ENCODE measurements at places on chromosomes 13 and 19.

DNA sequence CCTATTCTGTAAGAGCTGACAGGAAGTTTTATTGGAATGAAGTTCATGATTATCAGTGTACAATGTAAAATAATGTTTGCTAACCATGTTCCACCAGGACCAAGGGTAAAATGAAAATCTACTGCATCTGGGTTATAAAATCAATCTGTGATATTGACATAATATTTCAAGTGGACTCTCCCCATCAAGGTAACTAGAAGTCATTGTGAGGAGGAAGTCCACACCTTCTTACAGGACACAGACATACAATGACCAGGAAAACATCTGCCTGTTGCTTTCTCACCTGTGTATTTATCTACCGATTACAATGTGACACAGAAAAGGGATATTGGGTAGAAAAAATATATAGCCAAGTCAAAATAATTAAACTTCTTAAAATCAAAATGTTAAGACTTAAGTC lies 140.7 kb upstream of the RFC3 start:
- DNase-seq: no peak

DNA sequence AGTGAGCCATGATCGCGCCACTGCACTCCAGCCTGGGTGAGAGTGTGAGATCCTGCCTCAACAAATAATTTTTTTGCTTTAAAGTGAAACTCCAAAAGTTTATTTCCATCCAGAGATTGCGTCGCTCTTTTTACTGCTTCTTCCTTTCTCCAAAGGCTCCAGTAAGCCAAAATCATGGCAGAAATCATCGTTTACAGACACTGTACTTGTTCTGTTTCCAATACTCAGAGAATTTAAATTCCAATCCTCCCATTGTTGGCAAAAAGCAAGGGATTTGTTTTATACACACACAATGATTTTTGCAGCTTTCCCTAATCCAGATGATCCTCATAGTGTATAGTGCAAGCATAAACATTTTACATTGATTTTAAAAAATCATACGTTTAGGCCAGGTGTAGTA lies 15.3 kb downstream of the FBXO27 start:
- no peak for DNase-seq

GRCh38 chr19:38015761-38016160 lies 108.8 kb downstream of the SIPA1L3 start:
- DNase-seq: no peak

DNA sequence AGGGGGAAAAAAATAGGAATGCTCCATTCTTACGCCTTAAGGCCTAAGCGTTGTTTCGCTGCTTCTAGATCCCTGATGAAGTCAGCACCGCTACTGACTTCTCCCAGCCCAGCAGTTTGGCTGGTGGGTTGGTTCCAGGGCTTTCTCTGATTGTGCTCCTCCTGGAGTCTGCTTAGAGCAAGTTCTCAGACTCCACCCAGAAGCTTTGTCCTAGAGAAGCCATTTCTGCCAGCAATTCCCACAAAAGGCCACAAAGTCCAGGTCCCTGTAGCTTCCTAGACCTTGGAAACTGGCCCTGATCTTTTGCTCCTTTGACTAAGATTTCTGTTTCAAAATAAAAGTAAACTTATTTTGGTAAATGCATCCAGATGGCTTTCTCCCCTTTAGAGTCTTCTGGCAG lies 65.4 kb downstream of the KCTD12 start:
- no peak for DNase-seq

DNA sequence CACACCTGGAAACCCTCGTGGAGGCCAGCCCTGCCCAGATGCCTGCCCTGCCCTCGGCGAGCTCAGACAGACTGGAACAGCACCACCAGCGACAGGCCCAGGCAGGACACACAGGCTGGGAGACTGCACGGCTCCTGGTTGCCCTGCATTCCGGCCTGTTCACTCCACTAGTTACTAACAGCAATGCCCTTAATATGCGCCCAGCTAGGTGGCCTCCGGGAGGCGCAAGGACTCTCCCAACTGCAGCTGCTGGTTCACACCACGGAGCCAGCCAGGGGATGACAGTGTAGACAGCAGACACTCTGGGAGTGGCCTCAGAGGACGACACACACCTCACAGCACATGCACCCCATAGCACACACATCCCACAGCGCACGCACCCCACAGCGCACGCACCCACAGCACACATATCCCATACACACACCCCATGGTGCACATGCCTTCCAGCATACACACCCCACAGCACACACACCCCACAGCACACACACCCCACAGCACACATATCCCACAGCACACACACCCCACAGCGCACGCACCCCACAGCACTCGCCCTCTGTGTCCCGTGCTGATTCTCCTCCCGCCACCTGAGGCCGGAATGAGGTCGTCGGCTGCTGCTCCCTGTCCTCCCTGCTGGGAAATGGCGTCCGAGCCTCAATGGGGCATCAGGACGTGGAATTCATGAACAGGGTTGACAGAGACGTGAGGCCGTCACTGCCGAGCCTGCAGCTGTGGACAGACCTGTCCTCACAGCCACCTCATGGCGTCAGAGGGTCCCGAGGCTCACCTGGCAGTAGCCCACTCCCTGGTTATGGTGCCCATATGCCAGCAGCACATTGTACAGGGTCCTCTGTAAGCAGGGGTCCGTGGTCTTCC lies 13.6 kb downstream of the GRTP1 start:
- DNase-seq: no peak

- no peak for DNase-seq
These were observed 71.3 kb downstream of the CEBPG start for GRCh38 chr19:33444562-33445441.

DNA sequence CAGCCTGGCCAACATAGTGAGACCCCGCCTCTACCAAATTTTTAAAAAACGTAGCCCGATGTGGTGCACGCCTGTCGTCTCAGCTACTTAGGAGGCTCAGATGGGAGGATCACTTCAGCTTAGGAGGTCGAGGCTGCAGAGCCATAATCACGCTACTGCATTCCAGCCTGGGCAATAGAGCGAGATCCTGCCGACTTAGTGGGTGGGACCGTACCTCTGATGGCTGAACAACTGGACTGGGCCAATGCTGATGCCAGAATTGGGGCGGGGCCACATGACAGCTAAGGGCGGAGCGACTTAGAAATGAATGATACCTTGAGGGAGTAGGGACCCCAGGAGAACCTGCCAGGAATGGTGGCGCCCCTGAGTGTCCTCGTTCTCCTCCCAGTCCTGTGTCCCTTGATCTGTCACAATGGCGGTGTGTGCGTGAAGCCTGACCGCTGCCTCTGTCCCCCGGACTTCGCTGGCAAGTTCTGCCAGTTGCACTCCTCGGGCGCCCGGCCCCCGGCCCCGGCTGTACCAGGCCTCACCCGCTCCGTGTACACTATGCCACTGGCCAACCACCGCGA lies 3.6 kb downstream of the LTBP4 start:
- no peak for DNase-seq

GRCh38 chr13:97122381-97122996 lies 99.6 kb upstream of the MBNL2 start:
- no peak for DNase-seq

DNA sequence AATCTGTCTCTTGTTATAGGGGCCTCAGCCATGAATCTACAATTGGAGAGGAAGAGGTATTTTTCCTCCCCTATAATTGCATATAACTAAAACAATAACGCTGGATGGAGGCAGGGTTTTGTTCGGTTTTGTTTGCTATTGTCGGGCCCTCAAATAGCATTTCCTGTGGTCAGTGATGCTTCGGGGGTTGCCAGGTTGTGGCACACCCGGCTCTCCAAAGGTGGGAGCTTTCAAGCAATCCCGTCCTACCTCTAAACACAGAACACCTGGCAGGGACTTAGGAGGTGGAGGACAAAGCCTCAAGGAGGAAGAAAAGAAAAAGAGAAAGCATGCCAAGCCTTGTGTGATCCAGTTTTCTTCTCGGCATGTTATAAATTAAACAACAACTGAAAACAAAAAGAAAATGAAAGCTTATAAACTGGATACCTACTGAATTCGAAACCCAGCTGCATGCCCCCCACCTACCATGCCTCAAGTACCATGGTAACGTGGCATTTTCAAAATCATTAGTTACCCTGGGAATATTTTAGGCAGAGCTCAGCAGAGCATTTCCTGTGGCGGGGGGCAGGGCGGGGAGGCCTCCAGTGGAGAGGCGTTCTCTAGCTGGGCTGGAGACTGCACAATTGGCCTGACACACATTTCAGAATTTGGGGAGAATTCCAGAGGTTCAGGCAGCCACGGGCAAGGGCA lies 213.8 kb downstream of the DCLK1 start:
- DNase-seq: no peak

- no peak for DNase-seq
These were observed 1.0 kb upstream of the RPS5 start for GRCh38 chr19:58385891-58386575.

DNA sequence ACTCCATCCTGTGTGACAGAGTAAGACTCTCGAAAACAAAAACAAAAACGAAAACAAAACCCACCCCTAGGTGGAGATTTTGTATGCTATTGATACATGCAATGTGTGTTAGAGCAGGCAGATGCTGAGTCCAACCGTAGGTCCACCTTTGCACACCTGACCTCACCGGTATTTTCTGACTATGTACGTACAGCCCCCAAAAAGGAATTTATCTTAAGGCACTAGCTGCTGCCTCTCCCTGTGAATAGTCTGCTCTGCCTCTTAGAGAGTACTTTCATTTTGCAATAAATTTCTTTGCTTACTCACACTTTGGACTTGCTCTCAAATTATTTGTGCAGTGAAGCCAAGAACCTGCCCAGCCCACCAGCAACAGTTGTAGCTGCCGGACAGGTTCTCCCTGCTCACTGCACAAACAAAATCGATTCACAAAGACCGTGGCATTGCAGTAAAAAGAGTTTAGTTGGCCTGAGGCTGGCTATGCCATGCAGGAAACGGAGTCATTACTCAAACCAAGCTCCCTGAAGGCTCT lies 8.2 kb upstream of the ZNF77 start:
- no peak for DNase-seq

DNA sequence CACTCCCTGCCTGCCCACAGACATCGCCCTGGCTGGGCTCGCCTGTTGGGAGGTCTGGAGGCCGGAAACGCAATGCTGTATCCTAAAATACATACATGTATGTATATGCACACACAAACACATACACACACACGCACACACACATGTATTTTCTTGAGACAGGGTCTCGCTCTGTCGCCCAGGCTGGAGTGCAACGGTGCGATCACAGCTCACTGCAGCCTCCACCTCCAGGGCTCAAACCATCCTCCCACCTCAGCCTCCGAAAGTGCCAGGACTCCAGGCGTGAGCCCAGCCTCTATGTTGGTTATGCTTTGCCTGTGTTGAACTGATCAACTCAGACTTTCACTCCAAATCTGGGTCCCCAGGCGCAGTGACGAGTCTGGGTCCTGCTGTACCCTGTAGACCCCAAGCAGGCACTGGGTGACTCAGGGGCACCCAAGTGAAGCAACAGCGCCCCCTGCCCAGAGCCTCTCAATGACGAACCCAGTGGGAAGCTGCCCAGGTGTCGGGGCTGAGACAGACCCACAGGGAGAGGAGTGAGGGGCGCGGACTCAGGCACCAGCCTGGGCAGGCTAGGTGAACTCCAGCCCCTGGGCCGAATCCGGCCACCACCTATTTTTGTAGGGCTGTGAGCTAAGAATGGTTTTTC lies 27.4 kb upstream of the CACTIN start:
- DNase-seq: no peak

GRCh38 chr19:1468821-1469254 lies 10.2 kb downstream of the C19orf25 start:
- DNase-seq: no peak

DNA sequence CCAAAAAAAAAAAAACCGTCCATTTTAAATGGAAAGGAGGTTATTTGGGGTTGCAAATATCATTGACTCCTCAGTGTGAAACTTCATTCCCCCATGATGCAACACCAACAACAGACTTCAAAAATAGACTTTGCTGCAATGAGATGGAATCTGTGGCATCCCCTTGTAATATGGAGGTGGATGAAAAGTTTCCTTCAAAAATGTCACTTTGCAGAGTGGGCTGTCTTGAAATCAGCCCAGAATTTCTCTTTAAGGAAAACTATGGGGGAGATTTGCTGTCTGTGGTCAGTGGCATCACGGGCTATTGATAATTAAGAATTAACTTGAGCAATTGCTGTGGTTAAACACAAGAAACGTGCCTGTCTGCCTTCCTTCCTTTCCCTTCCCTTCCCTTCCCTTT lies 1.5 kb downstream of the GPR18 start:
- peak; percentile 55 for DNase-seq

DNA sequence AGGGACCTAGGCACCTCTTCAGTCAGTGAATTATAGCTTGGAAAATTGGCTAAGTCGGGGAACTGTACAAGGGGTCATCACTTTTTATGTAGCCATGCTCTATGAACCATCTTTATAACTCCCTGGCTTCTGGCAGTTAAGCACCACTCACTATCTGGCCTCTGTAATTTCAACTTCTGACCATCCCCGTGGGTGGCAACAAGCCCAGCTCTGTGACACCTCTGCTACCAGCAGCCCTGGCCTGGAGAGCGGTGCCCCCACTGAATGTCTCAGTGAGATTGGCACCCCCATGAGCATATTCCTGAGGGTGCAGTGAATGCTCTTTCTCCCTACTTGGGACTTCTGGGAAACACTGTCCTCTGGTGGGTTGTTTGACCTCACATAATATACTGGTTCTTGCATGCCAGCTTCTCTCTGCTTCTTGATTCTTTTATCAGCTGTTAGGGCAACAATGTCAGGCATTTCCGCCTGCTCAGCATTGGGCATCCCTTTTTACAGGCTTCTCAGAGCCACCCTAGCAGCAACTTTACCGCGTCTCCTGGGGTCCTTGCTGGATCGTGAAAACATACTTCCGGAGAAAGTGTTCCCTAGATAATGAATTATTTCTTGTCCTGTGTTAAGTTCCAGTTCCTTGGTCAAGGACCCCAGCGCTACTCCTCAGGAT lies 10.4 kb downstream of the KL start:
- DNase-seq: no peak

GRCh38 chr13:19169991-19170390 lies 11.6 kb downstream of the TUBA3C start:
- no peak for DNase-seq

- DNase-seq: no peak
These were observed 19.9 kb downstream of the IFNL3 start for GRCh38 chr19:39224910-39225309.

DNA sequence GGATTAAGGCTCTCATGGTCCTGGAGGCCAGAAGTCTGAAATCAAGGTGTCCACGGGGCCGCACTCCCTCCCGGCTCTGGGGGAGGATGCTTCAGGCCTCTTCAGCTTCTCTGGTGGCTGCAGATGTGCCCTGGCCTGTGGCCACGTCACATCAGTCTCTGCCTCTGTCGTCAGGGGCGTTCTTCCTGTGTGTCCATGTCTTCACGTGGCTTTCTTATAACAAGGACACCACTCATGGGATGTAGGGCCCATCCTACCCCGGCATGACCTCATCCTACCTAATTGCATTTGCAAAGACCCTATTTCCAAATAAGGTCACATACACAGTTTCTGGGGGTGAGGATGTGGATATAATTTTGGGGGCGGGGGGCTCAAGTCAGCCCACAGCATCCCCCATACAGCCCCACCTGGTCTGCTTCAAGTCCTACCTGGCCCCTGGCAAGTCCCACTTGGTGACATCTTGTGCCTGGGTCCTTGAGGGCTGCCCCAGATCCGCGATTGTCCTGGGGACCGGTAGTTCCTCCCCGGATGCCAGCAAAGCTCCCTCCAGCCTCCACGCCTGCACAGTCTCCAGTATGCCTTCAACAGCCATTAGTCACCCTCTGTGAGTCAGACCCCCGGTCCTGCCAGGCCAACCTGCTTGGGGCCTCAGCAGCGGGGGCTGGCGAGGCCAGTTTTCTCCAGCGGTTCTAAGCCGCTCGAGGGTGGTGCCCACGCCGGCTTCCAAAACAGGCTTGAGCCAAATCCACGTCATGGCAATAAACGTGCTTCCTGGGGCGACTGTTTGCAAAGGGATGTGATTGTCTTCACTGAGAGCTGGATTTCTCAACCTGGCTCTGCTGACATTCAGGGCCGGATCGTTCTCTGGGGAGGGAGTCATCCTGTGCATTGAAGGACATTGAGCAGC lies 32.2 kb downstream of the MYO9B start:
- peak; percentile 83 for DNase-seq
